Glutamatergic neuron (in vitro differentiated cells): ENCODE measurements at places on chromosomes 2 and 18. TPM values are rescaled to one million over a fixed set of nuclear protein-coding genes. Genes with fewer than 3 reads are reported as not detected.
A peak's percentile ranks its signal among the peaks of the same experiment; 100 is the strongest.

- no peak for DNase-seq
Measured at GRCh38 chr18:62138461-62139235, 48.2 kb downstream of the PIGN start.

DNA sequence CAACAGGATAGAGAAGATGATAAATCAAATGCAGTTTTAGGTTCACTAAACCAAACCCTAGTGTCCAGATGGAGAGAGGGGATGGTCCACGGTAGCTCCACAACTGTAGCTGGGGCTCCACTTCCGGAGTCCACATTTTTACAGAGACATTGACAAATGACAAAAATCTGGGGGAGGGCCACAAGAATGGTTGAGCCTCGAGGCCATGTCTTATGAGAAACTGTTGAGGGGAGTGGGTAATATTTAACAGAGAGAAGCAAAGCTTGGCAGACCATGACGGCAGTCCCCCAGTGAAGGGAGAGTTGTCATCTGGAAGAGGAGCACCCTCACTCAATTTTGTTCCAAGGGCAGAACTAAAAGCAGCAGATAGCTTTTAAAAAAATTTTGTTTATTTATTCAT lies 17.6 kb upstream of the EPHA4 start:
- no peak for DNase-seq

DNA sequence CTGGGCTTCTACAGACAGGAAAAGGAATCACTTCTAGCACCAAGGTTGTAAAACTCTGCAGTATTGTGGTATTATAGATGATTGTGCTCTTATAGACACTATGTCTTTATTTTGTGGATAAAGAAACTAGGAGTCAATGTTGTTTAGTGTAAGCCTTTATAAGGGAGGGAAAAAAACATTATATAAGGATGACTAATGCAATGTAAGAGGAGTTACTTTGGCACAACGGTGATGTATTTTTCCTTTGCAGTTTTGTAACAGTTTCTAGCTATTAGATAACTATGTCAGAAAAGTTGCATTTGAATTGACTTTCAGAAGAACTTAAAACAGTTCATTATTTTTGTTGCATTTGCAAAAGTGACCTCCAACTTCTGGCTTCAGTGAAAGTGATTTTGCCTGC lies 545.4 kb downstream of the CCDC85A start:
- no peak for DNase-seq

DNA sequence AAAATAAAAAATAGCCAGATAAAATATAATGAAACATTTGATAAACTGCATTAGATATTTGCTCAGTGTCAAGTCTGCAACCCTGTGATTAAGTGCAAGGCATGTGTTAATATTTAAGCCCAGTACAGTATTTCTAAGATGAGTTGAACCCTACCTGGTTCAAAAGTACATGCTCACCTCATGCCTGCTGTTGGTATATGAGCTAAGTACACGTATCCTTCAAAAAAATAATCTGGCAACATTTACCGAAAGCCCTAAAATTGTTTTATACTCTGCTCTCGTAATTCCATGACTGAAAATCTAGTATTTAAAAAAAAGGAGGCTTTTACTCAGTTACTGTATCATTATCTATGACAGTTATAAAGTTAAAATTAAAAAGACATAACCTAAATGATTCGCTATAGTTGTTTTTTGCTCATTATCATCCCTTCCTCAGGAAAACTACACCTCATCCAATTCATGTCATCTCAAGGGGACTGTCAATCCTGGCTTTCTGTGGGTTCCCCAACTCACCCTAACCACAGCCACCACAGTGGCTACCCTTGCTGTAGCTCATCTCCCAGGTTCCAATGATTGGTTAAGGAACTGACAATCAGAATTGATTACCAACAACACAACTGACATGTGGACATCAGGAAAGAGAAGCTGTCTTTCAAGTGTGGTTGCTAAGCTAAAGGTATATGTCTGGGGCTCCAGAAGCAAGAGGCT lies 10.6 kb downstream of the TLK1 start:
- no peak for DNase-seq

GRCh38 chr18:6509832-6510231 lies 95.1 kb upstream of the L3MBTL4 start:
- DNase-seq: no peak

DNA sequence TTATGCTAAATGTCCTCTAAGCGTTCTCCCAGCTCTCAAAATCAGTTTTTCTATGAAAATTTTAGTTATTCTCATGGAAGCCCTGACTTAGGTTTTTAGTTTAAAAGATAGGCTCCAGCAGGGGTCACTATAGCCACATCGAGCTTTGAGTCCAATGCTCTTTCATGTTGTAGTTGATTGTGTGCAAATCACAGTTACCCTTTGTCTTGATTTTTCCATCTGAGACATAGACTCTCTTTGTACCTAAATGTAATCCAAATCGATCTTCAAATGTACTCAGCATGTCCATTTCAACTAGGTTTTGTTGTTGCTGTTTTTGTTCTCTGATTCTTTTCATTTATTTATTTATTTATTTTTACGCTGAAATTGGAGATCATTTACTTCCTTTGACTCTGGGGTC lies 26.4 kb upstream of the MSTN start:
- peak; percentile 27 for DNase-seq

The GPR75 gene
- total RNA-seq: 5.6 TPM

DNA sequence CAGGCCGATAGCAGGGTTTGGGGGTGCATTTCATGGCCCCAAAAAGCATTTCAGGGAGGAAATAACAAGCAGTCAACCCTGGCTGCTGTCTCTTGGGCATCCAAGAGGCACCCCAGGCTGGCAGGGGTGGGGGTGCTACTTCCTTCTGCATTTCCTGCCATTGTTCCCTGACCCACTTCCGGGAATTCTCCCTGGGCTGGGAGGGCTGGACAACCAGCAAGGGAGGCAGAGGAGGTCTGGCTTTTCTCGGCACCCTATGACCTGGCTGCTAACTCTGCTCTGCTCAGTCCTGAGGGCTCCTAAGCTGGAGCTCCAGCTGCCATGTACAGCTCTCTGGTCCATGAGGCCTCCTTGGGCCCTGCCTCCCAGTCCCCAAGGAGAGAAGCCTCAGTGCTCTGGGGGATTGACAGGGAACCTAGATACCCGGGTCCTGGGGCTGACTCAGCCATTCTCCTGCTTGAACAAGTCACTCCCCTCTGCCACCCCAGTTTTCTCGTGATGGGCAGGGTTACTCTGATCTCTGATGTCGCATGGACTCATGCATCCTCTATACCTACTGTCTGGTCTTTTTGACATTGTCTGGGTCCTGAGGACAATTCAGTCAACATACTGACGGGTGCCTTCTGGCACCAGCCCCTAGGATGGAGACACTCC lies 47.2 kb downstream of the DYSF start:
- DNase-seq: no peak

The SERPINB2 gene
- total RNA-seq: not detected

GRCh38 chr18:46019936-46020335 lies 52.1 kb downstream of the PSTPIP2 start:
- DNase-seq: no peak

DNA sequence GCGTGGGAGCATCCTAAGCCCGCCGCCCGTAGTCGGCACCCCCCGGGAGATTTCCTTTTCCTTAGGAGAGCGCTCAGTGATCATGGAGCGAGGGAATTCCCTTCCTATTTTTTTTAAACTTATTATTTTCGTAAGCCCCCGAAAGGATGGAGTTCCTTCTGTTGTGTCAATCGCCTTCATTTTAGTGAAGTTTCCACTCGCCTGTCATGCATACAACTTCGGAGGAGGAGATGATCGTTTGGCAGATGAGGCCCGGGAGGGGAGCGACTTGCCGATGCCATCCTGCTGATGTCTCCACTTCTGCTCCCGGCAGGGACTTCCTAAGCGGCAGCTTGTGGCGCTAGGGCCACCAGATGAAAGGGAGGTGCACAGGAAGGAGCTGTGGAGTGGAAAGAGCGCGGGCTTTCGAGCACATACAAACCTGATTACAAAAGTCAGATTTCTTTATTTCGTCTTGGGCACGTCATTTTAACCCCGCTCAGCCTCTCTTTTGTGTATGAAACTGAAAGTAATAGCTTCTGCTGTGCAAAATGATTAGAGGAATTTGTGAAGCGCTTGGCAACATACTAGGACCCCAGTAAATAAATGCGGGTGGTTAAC lies at the start of gene ADGRF3:
Gene ADGRF3 (minus strand): TSS at position 336 of the 600 bp plus-strand sequence. CDS start 555 bp downstream, outside the sequence.
- DNase-seq: peak; percentile 64

The TSGA10 gene
- 3.8 TPM for total RNA-seq

DNA sequence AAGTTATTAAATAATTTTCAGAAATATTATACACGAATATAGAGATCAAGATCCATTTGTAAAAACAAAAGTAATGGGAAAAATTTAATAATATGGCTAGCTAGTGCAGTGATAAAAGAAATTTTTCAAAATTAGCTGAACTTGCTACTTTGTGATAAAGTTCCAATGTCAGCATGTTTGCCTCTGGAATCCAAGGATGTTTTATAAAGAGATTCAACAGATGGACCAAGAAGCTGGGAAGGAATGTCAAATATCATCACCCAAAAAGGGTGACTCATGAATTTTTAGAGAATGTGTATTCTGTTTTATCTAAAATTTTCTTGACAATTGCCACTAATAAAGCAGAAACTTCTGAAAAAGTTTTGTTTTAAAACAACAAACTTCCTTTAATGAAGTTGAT lies 95.3 kb downstream of the FSIP2 start:
- DNase-seq: no peak

DNA sequence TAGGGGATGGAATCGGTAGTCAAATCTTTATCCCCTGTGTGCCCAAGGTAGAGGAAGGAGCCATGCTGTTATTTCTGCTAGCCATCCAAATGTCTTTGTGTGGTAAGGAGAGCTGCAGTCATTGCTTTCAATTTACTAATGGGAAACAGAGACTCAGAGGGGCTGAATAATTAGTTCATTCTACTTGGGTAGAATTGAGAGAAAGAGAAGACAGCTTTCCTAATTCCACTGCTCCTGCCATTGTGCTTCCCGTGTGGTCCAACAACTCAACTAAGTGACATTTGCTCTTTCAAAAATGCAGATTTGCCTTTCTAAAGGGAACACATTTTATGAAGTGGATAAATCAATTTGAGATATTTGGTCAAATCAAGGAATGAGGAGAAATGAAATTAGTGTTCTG lies 136.1 kb downstream of the AQP4 start:
- DNase-seq: no peak

- DNase-seq: no peak
Measured at GRCh38 chr2:108490506-108491122, 41.6 kb downstream of the GCC2 start.

The LDLRAD4 gene
- total RNA-seq: 0.29 TPM

GRCh38 chr2:163711258-163711657 lies 24.6 kb downstream of the FIGN start:
- DNase-seq: no peak

DNA sequence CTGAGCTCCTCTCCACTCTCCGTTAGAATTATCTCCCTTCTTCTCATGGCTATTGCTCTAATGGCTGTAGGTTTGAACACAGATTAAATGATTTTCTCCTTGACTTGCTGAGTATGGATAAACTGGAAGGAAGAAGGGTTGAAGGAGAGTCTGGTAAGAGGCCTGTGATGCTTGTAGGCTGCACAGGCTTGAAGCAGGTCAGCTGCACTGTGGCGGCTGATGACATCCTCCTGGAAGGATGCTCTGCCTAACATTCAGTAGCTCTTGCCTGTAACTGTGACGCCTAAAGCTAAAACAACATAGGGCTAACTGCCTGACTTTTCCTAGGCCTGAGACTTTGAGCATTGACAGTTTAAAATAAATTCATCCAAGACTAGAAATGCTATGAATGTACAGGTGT lies 166.3 kb downstream of the MREG start:
- DNase-seq: no peak

DNA sequence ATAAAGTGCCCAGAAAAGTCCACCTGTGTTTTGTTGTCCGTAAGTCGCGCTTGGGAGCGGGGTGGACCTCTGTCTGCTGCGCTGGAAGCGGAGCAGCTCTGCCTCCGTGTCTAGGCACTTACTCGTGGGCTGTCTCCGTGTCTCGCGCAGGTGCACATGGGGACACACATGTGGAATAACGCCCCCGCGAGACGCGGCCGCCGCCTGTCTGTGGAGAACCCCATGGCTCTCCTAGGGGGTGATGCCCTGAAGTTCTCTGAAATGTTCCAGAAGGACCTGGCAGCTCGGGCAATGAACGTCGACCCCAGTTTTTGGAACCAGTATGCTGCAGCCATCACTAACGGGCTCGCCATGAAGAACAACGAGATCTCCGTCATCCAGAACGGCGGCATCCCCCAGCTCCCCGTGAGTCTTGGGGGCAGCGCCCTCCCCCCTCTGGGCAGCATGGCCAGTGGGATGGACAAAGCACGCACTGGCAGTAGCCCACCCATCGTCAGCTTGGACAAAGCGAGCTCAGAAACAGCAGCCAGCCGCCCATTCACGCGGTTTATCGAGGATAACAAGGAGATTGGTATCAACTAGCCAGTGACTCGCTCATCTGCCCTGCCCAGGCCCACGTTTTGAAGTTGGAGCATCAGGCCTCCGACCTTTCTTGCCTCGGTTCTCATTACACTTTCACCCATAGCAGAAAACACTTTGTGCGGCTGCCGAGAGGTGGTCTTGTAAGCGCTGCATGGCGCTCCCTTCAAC lies 17.3 kb downstream of the SALL3 start:
- DNase-seq: no peak

DNA sequence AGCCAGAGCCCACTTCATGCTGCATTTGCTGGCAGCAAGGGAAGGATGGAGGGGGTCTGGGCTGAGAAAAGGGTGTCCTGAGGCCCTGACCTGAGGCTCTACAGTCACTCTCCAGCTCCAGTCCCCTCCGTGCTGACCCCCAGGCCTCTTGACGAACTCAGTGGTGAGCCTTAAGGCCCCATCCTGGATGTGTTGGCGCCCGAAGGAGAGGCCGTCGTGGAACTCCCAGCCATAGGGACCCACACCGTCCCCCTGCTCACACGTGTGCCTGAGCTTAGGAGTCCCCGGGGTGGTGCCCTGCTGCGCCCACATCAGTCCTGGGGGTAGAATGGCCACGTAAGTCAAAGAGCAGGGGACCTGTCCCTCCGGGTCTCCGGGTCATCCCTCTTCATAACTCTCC lies 776 bp downstream of the MOGS start:
- no peak for DNase-seq

The KCNS3 gene
- total RNA-seq: 5.5 TPM

GRCh38 chr18:48874233-48874632 lies 76.5 kb downstream of the SMAD7 start:
- DNase-seq: no peak

DNA sequence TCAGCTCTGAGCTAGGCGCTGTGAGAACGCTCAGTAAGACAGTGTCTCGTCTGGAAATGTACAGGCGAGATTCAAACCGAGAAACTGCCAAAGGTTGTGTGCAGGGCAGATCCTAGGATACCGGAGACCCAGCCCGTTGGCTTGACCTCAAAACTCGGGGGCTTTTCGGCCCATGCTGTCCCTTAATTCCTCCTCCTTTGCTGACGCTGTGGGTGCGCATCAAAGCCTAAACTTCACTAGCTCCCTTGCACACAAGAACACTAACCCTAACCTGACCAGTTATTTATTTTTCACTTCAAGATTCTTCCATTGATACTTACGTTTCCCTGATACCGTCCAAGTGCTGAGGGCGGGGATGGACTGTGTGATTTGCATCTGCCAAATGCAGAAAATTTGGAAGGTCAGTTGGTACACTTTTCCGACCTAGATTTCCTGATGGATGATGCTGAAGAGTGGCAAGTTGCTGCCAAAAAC lies 1.0 kb upstream of the AAK1 start:
- DNase-seq: no peak

GRCh38 chr2:169977530-169977929 lies 150.3 kb downstream of the UBR3 start:
- DNase-seq: no peak
